ENCODE measurements at places on chromosomes 3 and 15. TPM values are rescaled to one million over a fixed set of nuclear protein-coding genes. Genes with fewer than 3 reads are reported as not detected.
A peak's percentile ranks its signal among the peaks of the same experiment; 100 is the strongest.

DNA sequence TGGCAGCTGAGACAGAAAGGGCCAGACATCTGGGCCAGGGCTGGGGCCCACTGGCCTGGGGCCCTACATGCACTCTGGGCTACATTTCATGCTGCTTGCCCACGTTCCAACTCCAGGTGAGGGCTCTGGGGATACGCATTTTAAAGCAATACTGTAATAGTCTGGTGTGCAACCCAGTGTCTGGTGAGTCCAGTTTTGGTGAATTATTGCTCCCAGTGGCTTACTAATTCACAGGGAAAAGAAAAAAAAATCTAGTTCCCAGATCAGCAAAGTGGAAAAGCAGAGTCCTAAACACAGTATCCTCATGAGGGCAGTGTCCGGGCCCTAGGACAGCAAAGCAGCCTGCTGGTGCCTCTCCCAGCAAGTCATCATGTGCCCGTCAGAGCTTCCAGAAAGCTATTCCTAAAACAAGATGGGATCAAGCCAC lies 82.4 kb downstream of the CCNL1 start:
- H3K27ac ChIP-seq, result no peak overlapping the region
- no peak overlapping the region for H3K4me3 ChIP-seq
- peaks cover 13% of the 10 kb centered on the region for H3K4me1 ChIP-seq
- no peak for DNase-seq

DNA sequence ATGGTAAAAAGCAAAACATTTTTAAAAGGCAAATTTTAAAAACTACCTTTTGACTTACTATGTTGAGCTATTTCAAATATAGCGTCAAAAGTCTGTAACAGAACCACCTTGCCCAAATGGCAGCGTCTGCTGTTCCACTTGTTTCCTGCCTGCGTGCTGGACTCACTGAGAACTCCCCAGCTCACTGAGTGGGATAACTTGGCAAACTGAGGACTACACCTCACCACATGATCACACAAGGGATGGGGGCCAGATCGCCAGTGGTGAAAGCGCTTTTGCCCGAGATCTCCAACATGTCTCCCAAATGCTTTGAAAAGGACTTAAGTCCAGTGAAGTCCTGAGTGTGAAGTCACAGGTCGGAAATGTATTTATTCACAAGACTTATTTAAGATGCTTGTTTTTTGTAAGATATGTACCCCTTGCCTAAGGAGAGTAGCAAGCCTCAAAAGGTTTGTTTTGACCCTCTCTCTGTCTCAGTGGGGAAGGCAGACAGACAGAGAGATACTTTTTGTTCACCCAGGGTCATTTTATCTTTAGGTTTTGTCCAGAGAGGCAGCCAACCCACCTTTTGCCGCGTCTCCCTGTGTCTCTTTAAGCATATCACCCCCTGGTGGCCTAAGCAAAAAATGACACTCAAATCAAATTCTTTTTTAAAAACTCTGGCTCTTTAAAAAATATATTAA lies 192.6 kb downstream of the PDZRN3 start:
- peaks cover 20% of the 10 kb centered on the region for H3K4me1 ChIP-seq
- peak; percentile 76 for DNase-seq
- H3K4me3 ChIP-seq, result no peak overlapping the region
- no peaks in the 10 kb centered on the region for H3K36me3 ChIP-seq

Gene ROBO2
- 12.3 TPM for total RNA-seq

- DNase-seq, result no peak
- H3K27me3 ChIP-seq, result peaks cover 15% of the 10 kb centered on the region
- no peaks in the 10 kb centered on the region for H3K36me3 ChIP-seq
These were observed 748 bp upstream of the AVEN start for GRCh38 chr15:34039790-34040113.

GRCh38 chr15:60255390-60255789 lies 142.4 kb downstream of the ANXA2 start:
- no peak overlapping the region for H3K4me3 ChIP-seq
- no peaks in the 10 kb centered on the region for H3K4me1 ChIP-seq
- no peak overlapping the region for H3K27ac ChIP-seq

DNA sequence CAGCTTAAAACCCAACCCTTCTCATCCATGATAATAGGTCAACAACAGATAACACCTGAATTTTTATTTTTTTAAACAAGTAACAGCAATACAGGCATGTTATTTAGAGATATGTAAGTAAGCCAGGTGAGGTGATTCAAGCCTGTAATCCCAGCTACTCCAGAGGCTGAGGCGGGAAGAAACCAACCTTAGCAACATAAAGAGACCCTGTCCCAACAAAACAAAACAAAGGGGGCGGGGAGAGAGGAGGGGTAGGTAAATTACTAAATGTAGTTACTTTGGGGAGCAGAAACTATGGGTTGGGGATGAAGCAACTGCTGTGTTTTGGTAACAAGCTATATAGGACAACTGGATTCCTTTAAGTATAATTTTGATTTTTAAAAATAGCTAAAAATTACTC lies 47.0 kb downstream of the GNB4 start:
- H3K4me1 ChIP-seq, result no peaks in the 10 kb centered on the region
- H3K27ac ChIP-seq, result peak overlapping the region; percentile 3
- DNase-seq, result no peak

Gene KCNH8
- total RNA-seq, result 2.3 TPM

GRCh38 chr3:107596639-107597038 lies 73.9 kb downstream of the BBX start:
- peaks cover 66% of the 10 kb centered on the region for H3K4me1 ChIP-seq
- no peaks in the 10 kb centered on the region for H3K36me3 ChIP-seq
- no peak overlapping the region for H3K4me3 ChIP-seq
- peak overlapping the region; percentile 19 for H3K27ac ChIP-seq

Gene CHRNA5
- total RNA-seq, result 46.9 TPM

Gene RASL12
- total RNA-seq, result 5.8 TPM

DNA sequence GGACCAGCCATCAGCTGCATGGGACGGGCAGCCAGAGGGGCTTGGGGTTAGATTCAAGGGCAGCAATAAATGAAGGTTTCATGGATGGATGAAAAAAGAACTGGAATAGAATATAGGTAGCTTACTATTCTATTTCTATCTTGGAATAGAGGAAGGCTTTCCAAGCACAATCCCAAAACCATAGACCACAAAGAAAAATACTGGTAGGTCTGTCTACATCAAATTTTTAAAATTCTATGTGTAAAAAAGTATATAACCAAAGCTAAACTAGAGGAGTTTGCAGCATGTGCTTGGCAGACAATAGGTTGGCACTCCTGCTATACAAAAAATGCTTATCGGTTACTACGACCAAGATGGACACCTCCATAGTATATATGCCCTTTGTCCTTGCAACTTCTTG lies 7.2 kb upstream of the FBLN2 start:
- no peak overlapping the region for H3K27ac ChIP-seq
- no peaks in the 10 kb centered on the region for H3K36me3 ChIP-seq
- H3K27me3 ChIP-seq, result no peaks in the 10 kb centered on the region
- H3K4me3 ChIP-seq, result no peak overlapping the region
- no peak for DNase-seq

Gene RPL35A
- 1,573 TPM for total RNA-seq

DNA sequence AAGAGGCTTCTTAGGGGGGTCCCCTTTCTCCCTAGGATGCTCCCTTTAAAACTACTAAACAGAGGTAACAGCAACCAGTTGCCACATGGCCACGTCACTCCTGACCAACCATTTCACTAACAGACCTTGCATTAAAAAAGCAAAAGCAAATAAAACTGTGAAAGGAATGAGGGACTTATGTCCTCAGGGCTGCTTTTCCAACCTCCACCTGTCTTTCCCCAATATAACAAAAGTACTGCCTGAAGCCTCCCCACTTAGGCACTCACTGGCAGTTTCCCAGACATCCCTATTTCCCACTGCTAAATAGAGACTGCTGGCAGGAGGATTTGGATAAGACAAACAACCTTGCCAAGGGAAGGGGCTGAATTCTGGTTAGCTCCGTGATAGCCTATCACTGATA lies 130.3 kb downstream of the ATP8B4 start:
- no peak overlapping the region for H3K27ac ChIP-seq
- no peak for DNase-seq
- peaks cover 26% of the 10 kb centered on the region for H3K4me1 ChIP-seq
- H3K27me3 ChIP-seq, result no peaks in the 10 kb centered on the region

Gene CELF6
- total RNA-seq, result 0.19 TPM

- H3K4me3 ChIP-seq, result no peak overlapping the region
- no peak overlapping the region for H3K27ac ChIP-seq
- peaks cover 7% of the 10 kb centered on the region for H3K4me1 ChIP-seq
- DNase-seq, result no peak
These were observed 111.9 kb downstream of the SLC9A9 start for GRCh38 chr3:143736205-143736997.

GRCh38 chr3:195551381-195551978 lies 8.4 kb upstream of the PPP1R2 start:
- no peak overlapping the region for H3K4me3 ChIP-seq
- peaks cover under 1% of the 10 kb centered on the region for H3K27me3 ChIP-seq
- H3K4me1 ChIP-seq, result no peaks in the 10 kb centered on the region
- no peaks in the 10 kb centered on the region for H3K36me3 ChIP-seq
